Stimulated activated CD4-positive, alpha-beta T cell treated with anti-CD3 and anti-CD28 coated beads, Interleukin-15, amount 100 ng/mL, for 24 hours (primary cell): ENCODE measurements at places on chromosomes 16 and 17.
A peak's percentile ranks its signal among the peaks of the same experiment; 100 is the strongest.

DNA sequence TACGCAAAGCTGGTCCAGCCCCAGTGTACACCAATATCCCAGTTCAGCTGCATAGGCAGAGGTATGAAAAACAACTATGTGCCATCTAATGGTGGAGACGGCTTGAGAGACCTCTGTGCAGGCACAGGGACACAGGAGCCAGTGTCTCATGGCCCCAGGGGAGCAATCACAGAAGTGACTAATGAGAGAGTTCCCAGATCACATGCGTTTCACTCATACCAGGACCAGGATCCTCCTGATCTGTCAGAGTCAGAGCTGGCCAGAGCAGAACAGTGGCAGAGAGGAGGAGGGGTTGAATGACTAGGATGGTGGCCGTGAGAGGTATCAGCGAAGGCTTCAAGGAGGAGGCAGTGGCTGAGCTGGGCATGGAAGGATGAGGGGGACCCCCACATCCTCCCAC is 41.1 kb downstream of the TMEM132E start:
- no peak for DNase-seq

- no peak for DNase-seq
Observed at GRCh38 chr17:73118139-73118538, 25.7 kb upstream of the SLC39A11 start.

GRCh38 chr17:43368740-43369506 is 29.9 kb upstream of the ARL4D start:
- DNase-seq: peak; percentile 80

DNA sequence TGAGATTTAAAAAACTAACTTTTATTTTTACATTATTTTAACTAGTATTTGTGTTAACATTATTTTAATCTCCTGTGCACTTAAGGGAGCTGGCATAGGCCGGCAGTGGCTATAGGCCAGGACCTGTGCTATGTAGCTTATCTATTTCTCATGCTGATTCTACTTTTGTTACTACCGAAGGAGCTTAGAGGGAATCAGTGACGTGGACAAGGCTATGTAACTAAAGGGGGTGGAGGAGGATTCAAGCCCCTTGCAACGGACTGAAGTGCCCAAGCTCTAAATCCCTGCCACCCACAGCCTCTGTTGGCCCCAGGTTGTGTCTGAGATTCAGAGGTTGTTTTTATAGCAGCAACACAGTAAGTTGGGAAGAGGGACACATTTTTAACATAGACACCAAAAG is 356.4 kb downstream of the WWOX start:
- DNase-seq: no peak

GRCh38 chr16:459761-460160 is 34.3 kb downstream of the RAB11FIP3 start:
- DNase-seq: no peak

DNA sequence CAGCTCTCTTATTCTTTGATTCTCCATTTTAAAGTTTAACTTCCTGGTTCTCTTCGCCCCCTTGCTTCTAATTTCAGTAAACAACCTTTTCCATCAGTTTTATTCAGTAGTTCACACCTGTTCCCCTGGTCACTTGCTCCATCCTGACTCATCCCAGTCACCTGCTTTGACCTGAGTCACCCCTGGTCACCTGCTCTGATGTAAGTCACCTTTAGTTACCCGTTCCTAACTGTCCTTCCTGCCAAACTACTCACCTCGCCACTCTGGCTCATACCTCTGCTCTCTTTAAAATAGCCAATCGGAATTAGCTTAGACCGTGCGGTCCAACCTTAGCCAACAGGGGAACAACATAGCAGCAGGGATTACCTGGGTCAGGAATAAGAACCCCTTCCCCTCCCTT is 4.7 kb upstream of the NLRC5 start:
- DNase-seq: no peak

GRCh38 chr16:67406111-67406971 is 9.9 kb downstream of the ZDHHC1 start:
- no peak for DNase-seq

- DNase-seq: no peak
Observed at GRCh38 chr16:24348545-24349290, 92.6 kb downstream of the CACNG3 start.

DNA sequence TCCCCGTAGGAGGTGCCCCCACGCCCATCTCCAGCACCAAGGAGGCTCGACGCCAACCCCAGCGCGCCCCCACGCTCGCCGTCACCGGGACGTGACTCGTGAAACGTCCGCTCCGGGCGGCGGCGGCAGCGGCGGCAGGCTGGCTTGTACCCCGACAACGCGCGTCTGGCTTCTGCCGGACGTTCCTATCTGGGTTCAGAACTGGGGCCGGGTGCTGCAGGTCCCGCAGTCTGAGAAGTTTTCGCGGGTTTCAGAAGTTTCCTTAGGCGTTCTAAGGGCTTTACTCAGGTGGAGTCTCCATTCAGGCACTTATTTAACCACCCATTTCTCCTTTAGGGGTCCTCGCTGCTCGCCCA is 672 bp upstream of the ALKBH5 start:
- peak; percentile 91 for DNase-seq

DNA sequence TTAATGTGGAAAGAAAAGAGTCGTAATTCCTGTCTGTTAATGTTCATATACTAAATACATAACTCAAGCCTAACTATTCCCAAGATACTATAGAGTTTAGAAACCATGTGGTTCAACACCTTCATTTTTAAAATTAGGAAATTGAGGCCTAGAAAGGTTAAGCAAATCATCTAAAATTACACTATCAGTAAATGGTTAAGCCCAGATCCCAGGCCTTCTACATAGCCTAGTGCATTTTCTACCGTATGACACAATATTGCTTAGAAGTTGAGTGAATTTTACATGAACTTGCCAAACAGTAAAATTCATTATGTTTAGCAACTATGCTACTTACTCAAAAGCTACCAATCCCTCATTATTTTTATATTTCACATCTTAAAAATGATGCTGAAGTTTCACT is 6.8 kb downstream of the NACA2 start:
- no peak for DNase-seq

DNA sequence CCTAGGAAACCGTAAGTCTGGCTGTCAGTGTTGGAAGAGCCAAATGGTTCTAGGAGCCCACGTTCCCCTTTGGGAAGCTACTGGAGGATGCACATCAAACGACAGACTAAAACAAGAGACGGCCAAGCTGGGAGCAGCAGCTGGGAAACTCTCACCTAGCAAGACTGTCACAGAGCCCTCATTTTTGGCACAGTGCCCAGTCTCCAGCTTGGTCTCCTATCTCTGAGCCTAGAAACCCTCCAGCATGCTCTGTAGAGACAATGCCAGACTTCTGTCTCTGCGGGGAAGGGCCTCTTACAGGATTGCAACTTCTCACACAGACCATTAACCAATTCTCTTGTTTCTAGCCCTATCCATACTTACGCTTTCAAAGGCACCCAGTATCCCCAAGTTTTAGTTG is 23.5 kb downstream of the GTF3C1 start:
- DNase-seq: no peak

GRCh38 chr16:11793840-11794239 is 3.2 kb downstream of the ZC3H7A start:
- DNase-seq: no peak

- DNase-seq: peak; percentile 59
Observed at GRCh38 chr17:5272322-5272721, 9.8 kb upstream of the RABEP1 start.

- no peak for DNase-seq
Observed at GRCh38 chr17:61218438-61218837, 181.2 kb upstream of the TBX2 start.

- no peak for DNase-seq
Observed at GRCh38 chr17:10243883-10244844, 45.8 kb upstream of the GAS7 start.

- DNase-seq: no peak
Observed at GRCh38 chr16:31110106-31111034, 2.2 kb downstream of the BCKDK start.

DNA sequence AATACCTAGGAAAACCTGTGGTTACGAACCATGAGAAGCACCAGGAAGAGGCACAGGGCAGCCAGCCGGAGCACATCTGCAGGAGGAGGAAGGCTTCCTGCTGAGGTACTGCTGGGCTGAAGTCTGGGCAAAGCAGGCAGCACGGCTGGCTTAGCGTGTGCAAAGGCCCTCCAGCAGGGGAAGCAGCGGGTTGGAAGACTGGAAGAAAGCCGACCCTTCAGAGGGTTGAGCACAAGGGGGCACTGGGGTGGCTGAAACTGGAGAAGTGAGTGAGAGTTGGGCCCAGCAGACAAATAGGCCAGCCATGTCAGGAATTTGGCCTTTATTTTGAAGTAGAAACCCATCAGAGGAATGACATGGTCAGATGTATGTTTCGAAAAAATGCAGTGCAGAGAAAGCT is 12.1 kb upstream of the HSD3B7 start:
- DNase-seq: no peak

DNA sequence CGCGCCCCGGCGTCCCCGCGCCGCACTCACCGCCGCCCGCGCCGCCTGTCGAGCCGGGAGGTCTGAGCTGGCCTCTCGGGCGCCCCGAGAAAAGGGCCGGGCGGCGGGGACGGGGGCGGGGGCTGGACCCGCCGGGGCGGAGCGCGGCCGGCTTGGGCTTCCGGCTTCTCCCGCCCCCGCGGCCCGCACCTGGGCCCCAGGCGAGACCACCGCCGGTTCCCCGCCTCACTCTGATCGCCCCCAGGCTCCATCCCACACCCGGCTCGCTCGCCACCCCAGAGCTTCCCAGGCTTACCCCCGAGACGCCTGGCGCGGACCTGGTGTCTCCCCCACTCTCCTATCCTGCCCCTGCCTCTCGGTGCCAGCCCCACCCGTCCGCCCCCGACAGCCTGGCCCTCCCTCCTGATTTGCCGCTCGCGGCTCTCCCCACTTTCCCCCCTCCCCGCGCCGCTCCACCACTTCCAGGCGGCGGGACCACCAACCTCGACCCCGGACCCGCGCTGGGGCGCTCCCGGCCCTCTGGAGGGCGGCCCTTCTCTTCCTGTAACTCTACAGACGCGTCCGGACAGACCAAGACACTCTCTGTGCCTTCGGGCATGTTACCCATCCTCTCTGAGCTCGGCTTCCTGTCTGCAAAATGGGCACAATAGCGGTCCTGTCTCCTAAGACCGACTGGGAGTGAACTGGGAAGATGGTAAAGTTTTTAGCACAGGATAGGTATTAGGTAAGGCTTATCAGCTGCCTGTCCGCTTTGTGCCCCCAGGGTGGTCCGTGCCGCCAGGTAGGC is at the start of gene LITAF:
Gene LITAF (minus strand): TSS at position 64 of the 787 bp plus-strand sequence. CDS start 30,189 bp downstream, outside the sequence.
- DNase-seq: peak; percentile 73

DNA sequence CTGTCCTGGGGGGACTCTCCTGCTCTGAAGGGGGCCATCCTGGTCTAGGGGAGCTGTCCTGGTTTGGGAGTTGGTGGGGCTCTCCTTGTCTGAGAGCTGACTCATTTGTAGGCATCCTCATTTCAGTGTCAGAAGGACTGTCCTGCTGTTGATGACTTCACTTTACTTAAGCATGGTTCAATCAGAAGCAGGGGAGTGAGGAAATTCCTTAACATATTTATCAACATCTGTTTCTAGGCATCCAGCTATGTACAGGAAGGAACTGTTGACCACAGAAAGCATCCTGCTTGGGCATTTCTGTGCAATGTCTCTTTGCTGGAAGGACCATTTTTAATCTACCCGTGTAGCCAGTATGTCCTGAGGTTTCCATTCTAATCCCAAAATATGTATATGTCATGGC is 502.7 kb upstream of the HSBP1 start:
- DNase-seq: no peak

DNA sequence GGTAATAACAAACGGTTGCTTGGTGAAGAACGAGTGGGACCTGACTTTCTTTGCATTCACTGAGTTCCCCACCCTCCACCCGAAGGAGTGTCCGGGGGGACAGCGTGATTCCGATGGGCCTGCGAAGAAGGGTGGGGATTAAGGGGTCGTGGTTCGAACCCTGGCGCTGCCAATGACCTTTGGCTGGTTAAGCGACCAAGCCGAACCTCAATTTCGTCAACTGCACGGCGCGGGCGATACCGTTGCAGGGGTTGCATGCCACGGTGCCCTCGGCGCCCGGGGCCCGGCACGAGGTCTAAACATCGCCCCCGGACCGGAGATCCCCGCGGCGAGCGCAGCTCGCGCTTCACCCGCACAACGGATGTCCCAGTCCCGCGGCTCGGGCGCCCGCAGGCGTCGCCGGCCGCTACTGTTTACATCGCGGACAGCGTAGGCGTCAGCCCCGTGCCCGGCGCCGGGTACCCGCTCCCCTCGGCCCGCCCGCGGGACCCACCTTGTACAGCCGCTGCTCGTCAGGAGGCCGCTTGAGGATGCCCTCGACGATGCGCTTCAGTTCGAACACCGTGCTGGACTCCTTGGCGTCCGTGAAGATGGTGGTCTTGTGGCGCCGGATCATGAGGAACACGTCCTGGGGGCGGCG is 460 bp downstream of the ELOB start:
- DNase-seq: peak; percentile 51

GRCh38 chr16:324451-325334 is 27.8 kb downstream of the AXIN1 start:
- DNase-seq: peak; percentile 63

- peak; percentile 30 for DNase-seq
Observed at GRCh38 chr17:39794249-39794970, 56.7 kb downstream of the GRB7 start.

- no peak for DNase-seq
Observed at GRCh38 chr17:3896108-3896967, 3.5 kb upstream of the CAMKK1 start.

GRCh38 chr17:56637254-56637653 is 43.8 kb downstream of the NOG start:
- no peak for DNase-seq

DNA sequence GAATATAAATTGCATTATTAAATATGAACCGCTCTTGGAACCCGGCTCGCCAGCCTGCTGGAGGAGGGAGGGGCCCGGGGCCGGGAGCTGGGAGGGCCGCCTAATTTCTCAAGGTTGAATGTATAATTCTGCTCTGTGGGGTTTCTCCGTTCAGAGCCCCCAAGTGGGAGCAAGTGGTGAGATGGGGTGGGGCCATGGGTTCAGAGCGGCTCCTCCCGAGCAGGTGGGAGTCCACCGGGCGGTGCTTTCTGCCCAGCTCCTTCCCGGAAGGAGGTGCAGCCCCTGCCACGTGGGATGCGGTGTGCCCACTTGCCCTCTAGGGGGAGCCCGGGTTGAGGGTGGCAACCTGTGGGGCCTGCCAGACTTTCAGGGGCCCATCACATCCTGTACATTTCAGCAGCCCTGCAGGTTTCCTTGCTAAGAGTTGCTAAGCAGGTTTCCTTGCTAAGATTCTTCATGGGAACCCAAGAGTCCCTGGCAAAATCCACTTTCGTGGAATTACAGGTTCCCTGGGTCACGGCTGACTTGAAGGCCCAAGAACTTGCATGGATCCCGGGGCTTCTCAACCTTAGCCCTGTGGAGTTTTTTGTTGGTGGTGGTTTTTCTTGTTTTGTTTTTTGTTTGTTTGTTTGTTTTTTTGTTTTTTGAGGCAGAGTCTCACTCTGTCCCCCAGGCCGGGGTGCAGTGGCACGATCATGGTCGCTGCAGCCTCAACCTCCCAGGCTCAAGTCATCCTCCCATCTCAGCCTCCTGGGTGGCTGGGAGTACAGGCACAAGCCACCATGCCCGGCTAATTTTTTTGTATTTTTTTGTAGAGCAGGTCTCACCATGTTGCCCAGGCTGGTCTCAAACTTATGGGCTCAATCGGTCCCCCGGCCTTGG is 196.7 kb upstream of the GSE1 start:
- peak; percentile 83 for DNase-seq
